Renal cortical epithelial cell (primary cell): ENCODE measurements at places on chromosomes 13 and 19.
A peak's percentile ranks its signal among the peaks of the same experiment; 100 is the strongest.

GRCh38 chr19:29683009-29683408, 17.7 kb downstream of the PLEKHF1 start:
- DNase-seq, result peak; percentile 58

DNA sequence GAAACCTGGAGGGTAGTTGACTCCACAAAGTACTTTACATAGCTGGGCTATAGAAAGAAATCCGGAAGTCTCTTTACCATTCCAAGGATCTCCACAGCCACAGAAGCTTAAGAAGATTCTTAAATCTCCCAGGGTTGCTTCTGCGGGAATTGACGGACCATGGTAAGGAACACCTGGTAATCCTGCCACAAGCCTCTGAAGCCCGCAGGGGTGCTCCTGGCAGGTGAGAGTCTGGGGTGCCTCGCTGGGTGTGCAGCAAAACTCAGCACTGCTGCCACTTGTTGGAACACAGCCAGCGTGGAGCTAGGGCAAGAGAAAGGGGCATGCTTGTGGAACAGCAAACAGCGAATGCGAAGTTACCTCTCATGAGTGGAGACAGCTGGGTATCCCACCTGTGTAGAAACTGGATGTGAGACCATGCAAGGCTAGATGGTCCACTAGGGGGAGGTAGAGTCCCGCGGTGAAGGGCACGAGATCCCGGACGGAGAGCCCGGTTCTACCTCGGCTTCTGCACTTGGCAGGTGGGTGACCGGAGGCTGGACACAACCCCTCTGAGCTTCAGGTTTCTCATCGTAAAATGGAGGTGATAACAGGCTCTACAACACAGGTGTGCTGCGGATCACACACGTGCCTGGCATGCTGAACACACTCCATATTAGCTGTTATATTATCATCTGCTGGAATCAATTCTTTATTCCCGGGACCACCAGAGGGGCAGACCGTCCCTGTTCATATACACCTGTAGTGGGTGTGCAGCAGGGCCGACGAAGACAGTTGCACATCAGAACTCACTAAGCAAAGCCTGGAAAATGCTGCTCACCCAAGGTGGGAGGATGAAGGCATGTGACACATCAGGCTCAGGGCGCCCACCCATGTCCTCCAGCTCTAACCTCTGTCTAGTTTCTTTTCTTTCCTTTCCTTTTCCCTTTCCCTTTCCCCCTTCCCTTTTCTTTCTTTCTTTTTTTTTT, 24.1 kb upstream of the UBAC2 start:
- DNase-seq, result peak; percentile 40

DNA sequence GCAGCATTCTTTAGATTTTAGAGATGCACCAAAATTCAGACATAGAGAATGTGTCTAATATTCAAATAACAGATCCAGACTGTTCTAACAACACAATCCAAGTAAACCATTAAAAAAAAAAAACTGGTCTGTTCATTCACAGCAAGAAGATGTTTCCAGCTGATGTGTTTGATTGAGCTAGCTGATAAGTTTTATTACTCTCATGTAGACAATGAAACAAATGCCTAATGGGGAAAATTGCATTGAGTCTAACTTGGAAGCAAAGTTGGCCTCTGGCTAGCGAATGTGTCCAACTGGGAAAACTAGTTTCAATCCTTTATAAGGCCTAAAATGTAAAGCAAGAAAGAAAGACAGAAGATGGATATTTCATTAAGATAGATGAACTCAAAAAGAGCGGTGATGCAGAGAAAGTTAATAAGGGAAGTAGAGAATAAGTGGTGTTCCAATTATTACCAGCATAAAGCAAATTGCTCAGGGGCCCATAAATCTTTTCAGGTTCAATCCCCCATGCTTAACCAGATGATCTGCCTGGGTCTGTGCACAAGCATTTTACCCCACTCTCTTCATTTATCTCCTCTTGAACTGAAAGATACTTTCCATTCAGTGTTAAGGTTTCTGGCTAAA, 54.2 kb downstream of the PCDH9 start:
- no peak for DNase-seq

GRCh38 chr13:91652404-91653301, 254.2 kb downstream of the GPC5 start:
- DNase-seq, result no peak

GRCh38 chr19:49069026-49069425, 3.5 kb downstream of the KCNA7 start:
- DNase-seq, result no peak

DNA sequence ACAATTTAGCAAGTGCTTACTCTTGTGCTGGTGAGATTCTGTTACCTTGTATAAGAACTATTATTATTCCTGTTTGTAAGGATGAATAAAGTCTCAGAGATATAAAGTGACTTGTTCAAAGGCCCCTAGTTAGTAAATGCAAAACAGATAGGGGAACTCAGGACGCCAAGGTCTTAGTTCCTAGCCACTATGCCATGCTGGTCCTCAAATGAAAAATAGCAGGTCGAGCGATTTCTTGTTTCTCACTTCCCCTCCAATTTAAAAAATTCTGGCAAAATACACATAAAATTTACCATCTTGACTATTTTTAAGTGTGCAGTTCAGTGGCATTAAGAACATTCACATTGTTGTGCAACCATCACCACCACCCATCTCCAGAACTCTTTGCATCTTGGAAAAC, 1.1 kb downstream of the TECR start:
- no peak for DNase-seq

GRCh38 chr13:73937441-73937840, 196.8 kb downstream of the KLF12 start:
- DNase-seq, result no peak

DNA sequence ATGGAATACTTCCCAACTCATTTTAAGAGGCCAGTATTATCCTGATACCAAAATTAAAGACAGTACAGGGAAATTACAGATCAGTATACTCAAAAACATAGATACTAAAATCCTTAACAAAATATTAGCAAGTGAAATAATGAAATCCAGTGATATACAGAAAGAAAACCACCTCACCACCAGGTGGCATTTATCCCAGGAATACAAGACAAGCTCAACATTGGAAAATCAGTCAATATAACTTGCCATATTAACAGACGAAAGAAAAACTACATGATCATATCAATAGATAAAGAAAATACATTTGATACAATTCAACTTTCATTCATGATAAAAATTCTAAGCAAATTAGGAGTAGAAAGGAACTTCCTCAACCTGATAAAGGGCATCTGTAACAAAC, 6.7 kb upstream of the GNA15 start:
- peak; percentile 63 for DNase-seq

DNA sequence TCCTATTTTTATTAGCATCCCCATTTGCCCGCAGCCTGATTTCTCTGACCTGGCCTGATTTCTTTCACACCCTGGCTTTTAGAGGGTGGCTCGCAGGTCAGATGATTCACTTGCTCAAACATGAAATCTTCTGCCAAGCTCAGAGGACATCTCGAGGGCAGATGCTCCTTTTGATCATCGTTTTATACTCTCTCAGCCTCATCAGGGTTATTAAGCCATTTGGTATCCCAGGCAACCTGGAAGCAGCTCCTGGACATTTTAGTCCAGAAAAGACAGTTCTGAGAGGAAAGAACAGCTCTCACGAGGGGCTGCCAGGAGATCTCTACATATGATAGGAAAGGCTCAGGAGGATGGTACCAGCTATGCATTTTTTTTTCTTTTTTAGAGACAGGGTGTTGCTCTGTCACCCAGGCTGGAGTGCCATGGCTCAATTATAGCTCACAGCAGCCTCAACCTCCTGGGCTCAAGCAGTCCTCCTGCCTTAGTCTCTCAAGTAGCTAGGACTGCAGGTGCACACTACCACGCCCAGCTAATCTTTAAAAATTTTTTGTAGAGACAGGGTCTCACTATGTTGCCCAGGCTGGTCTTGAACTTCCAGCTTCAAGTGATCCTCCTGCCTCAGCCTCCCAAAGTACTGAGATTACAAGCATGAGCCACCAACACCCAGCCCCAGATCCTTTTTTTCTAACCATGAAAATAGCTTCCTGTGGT, 165.4 kb downstream of the KATNAL1 start:
- DNase-seq, result no peak

DNA sequence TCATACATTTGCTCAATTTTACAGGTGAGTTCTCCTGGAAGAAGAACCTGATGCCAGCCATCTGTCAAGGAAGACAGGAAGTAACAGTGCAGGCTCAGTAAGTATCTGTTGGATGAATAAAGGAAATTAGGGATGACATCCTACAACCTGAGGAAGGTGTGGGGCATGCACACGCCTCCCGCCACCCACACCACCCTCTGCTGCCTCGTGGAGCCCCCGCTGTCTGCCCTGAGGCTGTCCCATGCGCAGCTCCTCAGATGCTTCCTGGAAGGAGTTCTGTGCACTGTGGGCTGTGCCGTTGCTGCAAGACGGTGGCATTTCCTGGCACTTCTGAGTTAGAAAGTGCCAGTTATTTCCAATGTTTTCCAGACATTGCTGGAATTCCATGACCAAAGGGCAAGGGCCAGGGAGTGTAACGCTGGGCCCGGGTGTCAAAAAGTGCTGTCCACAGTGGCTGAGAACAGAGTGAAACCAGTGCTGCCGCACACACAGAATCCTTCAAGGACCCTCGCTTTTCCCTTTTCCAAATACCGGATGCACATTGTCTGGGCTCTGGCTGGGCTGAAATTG, 4.2 kb upstream of the TEX29 start:
- DNase-seq, result no peak

DNA sequence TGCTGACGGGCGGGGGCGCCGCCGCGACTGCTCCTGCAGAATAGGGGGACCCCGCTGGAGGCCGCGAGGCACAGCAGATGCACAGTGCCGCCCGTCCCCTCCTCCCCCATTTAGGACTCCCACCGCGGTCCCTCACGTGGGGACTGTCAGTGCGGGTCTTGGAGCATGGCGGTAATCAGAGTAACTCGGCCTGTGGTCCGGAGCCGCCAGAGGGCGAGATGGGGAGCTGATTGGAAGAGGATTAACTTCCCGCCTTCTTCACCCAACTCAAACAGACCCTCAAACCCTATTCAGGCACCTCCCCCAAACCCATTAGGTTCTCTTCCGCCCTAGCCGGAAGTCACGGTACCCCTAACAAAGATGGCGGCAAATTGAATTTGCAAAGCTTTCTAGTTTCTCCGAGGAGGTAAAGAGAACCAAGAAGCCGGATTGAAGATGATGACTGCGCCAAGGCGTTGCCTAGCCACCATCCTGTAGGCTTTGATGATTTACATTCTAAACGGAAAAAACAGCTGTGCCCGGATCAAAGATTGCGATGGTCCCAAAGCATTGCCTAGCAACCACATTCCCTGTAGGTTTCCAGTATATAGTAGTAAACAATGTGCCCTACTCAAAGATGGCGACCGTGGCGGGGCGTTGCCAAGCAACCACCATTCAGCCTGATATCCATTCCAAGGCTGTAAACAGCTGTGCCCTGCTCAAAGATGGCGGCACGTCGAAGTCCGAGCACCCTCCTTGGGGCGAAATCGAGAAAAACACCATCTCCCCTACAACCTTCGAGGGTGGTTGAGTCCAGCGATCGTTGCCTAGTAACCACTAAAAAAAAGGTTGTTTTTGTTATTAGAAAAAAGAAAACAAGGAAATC, at the start of gene FUZ:
Gene FUZ, minus strand, starts transcription at position 296 of the 865 bp plus-strand sequence. Its CDS starts 186 bp downstream, at position 110.
- peak; percentile 97 for DNase-seq

GRCh38 chr13:91592056-91593014, 193.9 kb downstream of the GPC5 start:
- no peak for DNase-seq

DNA sequence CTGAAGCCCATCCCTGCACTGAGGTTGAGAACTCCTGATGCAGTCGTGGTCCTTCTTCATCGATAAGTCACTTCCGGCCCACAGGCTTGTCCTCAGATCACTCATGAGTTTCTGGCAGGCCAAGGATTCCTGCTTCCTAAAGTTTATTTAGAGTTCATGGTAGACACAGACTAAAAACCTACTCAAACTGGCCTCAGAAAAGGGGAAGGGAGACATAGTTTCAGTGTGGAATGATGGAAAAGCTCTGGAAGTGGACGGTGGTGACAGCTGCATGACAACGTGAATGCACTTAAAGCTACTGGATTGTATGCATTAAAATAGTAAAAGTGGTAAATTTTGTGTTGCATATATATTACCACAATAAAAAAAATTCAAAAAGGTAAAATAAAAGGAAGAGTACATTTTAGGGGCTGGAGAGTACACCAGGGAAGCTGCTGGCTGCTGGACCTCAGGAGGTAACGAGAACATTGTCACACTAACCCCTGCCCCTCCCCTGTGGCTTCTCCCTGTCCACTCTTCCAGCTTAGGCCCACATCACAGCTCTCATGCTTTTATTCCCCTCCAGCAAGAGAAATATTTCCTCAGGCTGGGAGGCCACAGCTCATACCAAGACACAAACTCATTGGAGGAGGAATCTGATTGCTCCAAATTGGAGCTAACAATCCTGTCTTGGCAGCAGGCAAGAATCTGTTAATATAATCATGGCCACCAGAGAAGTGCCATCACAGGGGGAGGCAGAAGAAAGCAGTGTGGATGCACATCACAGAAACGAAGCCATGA, 741.0 kb downstream of the UQCRFS1 start:
- DNase-seq, result no peak

- no peak for DNase-seq
Observed at GRCh38 chr19:16385821-16386220, 61.2 kb downstream of the KLF2 start.

- no peak for DNase-seq
Observed at GRCh38 chr13:78777976-78778375, 119.0 kb upstream of the OBI1 start.

DNA sequence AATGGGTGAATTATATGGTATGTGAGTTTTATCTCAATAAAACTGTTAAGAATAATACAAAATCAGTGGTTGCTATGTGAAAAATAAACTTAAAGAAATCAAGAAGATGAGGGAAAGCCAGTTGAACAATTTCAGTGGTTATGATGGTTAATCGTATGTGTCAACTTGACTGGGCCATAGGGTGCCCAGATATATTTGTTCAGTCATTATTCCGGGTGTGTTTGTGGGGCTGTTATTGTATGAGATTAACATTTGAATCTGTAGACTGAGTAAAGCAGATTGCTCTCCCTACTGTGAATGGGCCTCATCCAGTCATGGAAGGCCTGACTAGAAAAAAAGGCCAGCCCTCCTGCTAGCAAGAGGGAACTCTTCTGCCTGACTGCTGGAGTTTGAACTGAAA, 109.3 kb downstream of the LMO7 start:
- DNase-seq, result no peak
